DMS 273 treated with DMSO at 0.1 percent for 48 hours (cell line): ENCODE measurements at places on chromosomes 13 and 19.

DNA sequence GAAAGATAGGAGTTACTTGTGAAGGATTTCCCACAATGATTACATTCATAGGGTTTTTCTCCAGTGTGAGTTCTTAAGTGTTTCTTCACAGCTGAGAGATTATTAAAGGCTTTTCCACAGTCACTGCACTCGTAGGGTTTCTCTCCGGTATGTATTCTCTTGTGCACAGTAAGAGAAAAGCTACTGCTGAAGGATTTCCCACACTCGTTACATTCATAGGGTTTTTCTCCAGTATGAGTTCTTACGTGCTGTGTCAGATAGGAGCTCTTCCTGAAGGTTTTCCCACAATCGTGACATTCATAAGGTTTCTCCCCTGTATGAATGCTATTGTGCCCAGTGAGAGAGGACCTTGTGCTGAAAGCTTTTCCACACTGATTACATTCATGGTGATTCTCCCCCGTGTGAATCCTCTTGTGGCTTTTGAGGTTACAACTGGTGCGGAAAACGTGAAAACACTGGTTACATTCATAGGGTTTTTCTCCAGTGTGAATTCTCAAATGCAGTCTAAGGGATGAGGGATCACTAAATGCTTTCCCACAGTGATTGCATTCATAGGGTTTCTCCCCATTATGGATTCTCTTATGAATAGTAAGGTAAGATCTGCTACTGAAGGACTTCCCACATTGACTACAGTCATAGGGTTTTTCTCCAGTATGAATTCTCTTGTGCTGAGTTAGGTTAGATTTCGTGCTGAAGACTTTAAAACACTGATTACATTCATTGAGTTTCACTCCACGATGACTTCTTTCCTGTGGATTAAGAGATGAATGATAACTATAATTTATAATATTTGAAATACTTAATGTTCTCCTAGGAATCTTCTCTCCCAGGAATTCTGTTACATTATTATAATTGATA is 20.6 kb downstream of the ZNF558 start:
- no peak for DNase-seq

- no peak for DNase-seq
These were observed 891.5 kb downstream of the EFNB2 start for GRCh38 chr13:105643966-105644365.

GRCh38 chr19:4811328-4812131 is 20.0 kb downstream of the TICAM1 start:
- DNase-seq = no peak

- no peak for DNase-seq
These were observed 4.7 kb downstream of the STXBP2 start for GRCh38 chr19:7641290-7642276.

DNA sequence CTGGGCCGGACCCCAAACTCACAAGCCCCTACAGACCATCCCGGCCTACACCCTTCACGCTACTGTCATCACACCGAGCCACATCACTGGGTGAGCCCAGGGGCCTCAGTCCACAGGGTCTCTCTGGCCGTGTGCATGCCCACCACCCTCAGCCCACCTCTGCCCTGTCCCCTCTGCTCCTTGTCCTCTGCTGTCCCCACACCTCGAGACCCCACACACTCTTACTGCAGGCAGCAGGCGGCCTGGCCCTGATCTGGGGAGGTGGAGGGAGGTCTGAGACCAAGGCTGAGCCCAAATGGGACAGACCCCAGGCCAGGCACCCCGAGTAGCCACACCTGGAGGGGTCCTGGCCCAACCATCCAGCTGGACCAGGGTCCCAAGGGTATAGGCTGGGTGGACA is 35.2 kb downstream of the PEPD start:
- no peak for DNase-seq

GRCh38 chr13:93104270-93104669 is 122.3 kb upstream of the GPC6 start:
- DNase-seq = no peak

DNA sequence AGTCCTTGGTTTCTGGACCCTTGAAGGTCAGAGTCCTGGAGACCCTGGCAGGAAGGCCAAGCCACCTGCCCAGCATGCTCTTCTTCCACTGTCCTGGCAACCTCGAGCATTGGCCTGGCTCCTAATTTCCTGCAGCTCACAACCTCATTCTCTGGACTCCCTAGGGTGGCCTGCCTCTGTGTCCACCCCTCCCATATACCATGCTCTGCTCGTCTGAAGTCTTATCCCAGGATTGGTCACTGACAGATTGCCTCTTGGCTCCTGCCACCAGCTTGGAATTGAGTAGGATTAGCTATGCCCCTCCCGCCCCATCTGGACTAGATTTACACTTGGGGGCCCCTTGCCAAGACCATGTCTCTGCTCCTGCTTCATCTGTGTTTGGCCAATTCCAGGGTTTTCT is 17.1 kb upstream of the WASF3 start:
- peak; percentile 94 for DNase-seq

- no peak for DNase-seq
These were observed 172.7 kb downstream of the SPRY2 start for GRCh38 chr13:80168089-80168850.

DNA sequence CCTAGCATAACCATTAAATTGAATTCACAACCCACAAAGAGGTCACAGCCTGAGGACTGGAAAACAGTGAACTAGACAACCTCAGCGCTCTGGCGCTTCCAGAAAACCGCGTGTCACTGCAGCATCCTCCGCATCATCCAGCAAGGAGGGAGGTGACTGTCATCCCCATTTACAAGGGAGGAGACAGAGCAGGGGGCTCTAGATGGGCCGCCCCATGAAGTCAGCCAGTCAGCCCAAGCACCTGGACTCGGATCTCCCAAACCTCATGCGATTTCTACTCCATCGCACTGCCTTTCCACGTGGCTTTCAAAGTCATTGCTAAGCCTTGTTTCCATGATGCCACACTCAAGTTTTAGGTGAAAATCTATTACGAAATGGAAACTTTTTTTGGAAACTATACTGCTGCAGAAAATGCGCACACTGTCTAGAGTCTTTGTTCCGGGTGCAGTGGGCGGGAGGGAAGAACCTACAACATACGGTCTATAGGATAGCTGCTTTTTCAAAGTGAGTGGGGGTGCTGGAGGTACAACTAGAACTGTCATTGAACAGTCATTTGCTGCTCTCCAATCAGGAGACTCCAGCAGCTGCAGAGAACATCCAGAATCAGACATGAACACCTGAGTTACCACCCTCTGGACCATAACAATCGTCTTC is 2.8 kb downstream of the AP3D1 start:
- no peak for DNase-seq

- DNase-seq = no peak
These were observed 18.3 kb downstream of the ARID3A start for GRCh38 chr19:944171-944567.

GRCh38 chr13:40452741-40453334 is 213.6 kb downstream of the FOXO1 start:
- no peak for DNase-seq

DNA sequence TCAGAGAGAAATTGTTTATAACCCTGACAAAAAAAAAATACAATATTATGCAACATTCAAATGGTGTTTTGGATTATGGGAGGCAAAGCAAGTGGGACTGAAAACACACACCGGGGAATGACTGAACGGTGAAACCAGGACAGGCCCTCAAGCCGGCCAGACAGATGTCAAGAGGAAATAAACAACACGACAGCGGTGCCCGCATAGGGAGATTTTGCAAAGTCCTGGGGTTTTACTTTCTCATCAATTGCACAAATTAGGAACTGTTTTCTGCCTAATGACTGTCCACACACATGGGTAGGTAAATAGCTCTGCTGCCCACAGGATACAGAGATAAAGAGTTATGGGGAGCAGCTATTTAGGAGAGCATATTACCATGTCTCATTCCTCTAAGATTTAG is 134.5 kb downstream of the IRS2 start:
- no peak for DNase-seq

GRCh38 chr19:30877661-30878113 is 471.5 kb downstream of the TSHZ3 start:
- DNase-seq = no peak

- no peak for DNase-seq
These were observed 224.6 kb downstream of the RAP2A start for GRCh38 chr13:97658556-97658955.

- no peak for DNase-seq
These were observed 389.9 kb upstream of the PCDH9 start for GRCh38 chr13:67619995-67620380.

- no peak for DNase-seq
These were observed 124.0 kb downstream of the STOML3 start for GRCh38 chr13:38866649-38867048.

- no peak for DNase-seq
These were observed 43.2 kb downstream of the FLT3 start for GRCh38 chr13:28056970-28057712.

GRCh38 chr13:47845981-47846380 is 155.1 kb downstream of the SUCLA2 start:
- DNase-seq = no peak
